ENCODE measurements at places on chromosomes 16 and 17. TPM values are rescaled to one million over a fixed set of nuclear protein-coding genes. Genes with fewer than 3 reads are reported as not detected.

- DNase-seq, result no peak
Measured at GRCh38 chr16:77894162-77894561, 105.8 kb downstream of the VAT1L start.

- DNase-seq, result no peak
Measured at GRCh38 chr17:79535728-79536025, 75.2 kb downstream of the RBFOX3 start.

GRCh38 chr17:18860161-18860972 lies 2.4 kb downstream of the PRPSAP2 start:
- DNase-seq, result no peak

DNA sequence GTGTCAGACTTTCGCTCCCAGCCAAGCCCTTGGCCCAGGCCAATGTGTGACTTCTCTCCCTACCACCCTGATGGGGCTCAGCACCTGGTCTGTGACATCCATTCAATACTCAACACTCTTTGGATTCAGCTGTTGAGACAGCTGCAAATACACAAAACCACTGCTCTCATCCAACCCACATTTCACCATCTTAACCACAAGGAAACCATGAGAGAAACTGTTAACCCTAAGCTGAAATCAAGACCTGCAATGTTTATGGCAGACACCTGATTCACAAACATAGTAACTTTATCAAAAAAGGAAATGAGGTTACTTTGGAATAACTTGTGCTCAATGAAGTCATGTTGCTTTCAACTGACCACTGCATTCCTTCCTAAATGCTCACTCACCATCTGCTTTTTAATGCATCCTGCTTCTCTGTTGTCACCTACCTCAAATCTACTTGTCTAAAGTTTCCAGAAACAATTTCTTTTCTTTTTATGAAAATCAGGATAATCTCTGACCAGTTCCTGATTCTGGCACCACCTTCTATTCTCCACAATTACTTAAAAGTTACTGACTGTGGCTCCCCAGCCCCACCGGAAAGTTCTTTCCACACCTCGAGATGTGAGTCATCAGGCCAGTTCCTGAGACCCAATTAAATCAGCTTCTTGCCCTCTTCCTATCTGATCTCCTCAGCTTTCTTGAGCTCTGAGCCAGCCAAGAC lies 88.2 kb downstream of the NOG start:
- no peak for DNase-seq

DNA sequence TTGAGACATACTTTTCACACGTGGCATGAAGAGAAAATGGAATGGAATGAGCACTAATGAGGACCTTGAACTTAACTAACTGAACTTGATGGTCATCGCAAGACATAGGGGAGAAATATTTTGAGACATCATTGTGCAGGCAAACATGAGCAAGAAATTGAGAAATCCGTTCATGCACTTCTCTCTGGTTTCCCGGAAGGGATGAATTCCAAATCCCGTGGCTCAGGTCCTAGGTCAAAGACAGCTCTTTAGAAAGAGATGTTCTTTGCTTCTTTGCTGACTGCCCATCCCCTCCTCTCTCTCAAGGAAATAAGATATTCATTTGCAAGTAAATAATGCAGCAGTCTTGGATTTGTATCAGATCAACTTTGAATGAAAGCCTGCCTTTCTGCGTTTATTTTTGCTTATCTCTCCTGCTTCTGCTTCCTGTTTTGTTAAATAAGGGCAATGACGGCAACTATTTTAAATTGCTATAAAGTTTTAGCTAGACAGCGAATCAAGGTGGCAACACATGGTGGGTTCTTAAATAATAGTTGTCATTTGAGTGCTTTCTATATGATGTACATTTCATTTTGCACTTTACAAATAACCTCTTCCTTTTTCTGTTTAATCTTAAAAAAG lies 657.8 kb downstream of the MAF start:
- no peak for DNase-seq

DNA sequence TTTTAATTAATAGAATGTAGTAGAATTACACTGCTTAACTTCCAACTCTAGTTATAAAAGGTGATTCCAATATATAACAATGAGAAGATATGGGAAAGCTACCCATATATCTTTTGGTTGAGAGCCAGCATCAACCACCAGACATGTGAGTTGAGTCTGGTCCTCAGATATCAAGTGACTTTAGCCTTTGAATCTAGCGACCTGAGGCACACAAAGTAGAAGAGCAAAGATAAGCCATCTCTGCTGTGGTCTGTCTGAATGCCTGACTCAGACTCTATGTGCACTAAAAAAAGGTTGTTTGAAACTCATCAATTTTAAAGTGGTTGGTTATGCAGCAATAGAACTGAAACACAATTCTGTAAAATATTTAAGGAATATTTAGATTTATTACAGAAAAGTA lies 492.5 kb upstream of the SOX9 start:
- DNase-seq, result no peak

- DNase-seq, result no peak
Measured at GRCh38 chr17:81593105-81593871, 41.1 kb upstream of the FAAP100 start.

DNA sequence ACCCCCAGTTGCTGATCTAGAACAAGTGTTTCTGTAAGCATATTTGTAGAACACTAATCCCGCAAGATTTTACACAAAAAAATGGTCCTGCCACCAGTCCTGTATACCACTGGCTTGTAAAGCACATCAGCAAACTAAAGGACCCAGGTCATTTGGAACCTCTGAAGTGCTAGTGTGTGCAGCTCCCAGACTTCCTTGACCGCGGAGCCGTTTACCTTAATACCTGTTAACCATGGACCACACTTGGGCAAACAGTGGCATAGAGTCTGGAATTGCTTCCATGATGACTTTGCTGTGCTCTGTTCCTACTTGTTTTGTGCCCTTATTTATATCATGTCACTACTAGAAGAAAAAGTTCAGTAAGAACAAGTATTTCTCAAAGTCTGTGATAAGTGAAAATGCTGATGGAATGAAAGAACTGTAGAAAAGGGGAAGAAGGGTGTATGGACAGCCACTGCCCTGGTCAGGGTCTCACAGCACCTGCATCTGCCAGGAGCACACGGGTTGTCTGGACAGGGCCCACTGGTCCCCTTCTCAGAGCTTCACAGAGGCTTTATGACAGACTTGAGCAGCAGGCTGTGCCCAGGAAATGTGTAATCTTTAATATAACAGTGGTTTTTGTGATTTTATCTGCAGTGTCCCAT lies 29.3 kb downstream of the ALDH3A2 start:
- DNase-seq, result no peak

DNA sequence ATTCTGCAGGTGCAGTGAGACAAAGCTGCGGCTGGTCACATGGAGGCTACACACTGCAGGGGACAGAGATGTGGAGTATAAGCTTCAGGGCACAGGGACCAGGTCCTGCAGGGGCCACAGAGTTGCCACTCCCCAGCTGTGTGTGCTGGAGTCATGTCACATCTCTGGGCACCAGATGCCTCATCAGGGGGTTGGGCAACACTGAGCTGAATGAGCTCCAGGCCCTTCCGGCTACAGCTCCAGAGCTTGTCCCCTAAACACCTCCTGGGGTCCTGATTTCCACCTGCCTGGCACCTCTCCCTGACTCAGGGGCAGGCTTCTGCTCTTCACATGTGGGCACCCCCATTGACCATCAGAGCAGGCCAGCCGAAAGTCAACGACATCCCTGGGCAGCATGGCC lies 32.5 kb downstream of the SPHK1 start:
- DNase-seq, result no peak

DNA sequence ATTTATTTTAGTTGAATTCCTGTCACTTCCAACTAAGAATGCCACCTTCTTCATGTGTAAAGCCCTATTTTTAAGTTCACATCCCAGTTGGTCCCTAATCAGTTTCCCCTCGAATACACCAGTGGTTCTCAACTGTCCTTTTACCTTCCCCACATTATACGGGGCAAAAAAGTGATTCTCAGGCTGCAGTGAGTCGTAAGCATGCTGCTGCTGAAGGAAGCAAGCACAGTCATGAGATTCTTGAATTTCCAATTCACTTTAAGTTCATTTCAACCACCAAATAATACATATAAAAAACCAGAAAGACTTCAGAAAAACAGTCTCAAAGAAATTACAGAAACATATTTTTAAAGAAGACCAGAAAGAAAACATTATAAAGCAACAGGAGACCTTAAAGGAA lies 47.9 kb downstream of the UBE2G1 start:
- DNase-seq, result no peak

The TEFM gene
- 5.1 TPM for total RNA-seq

The TBC1D3B gene
- 0.56 TPM for total RNA-seq

DNA sequence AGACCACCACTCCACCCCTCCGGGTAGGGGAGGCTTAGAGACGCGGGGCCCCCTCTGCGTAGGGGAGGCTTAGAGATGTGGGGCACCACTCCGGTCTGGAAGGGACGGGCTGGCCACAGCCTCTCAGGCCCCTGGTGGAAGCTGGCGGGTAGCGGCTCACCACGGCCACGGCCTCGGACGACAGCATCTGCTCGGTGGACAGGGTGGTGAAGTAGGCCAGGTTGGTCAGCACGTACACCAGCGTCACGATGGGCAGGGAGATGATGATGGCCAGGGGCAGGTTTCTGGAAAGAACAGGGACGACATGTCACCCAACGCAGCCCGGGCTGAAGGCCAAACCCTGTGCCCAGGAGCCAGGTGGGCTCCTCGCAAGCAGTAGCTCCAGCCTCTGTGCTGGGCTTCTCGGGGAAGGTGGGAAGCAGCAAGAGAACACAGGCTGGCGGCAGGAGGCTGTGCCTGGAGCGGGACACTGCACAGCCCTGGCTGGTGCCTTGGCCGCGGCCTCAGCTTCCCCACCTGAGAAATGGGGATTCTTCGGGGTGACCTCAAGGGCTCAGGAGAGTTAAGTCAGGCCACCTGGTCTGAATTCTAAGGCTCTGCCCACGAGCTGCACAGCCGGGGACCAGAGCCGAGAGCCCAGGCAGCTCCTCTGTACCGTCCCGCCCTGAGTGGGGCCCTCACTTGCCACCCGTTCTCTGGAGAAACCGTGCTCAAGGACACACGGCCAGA lies 29.6 kb downstream of the SLC7A5 start:
- DNase-seq, result no peak

- no peak for DNase-seq
Measured at GRCh38 chr17:20123209-20123608, 114.0 kb downstream of the SPECC1 start.

- peak; percentile 69 for DNase-seq
Measured at GRCh38 chr17:74444406-74444805, 12.5 kb downstream of the GPRC5C start.

- no peak for DNase-seq
Measured at GRCh38 chr16:48180868-48181480, 25.2 kb upstream of the ABCC12 start.

The CTRB1 gene
- total RNA-seq, result not detected

- no peak for DNase-seq
Measured at GRCh38 chr17:37831492-37831891, 86.6 kb upstream of the HNF1B start.

- DNase-seq, result no peak
Measured at GRCh38 chr17:32519228-32520103, 32.7 kb downstream of the CDK5R1 start.

The GPR179 gene
- total RNA-seq, result under 0.01 TPM

- no peak for DNase-seq
Measured at GRCh38 chr16:19210968-19211367, 42.9 kb downstream of the SYT17 start.

The CD300H gene
- 0.47 TPM for total RNA-seq

The WNT3 gene
- total RNA-seq, result 0.19 TPM

The CNTNAP4 gene
- 0.09 TPM for total RNA-seq

- no peak for DNase-seq
Measured at GRCh38 chr17:31492880-31493655, 101.6 kb downstream of the RAB11FIP4 start.

DNA sequence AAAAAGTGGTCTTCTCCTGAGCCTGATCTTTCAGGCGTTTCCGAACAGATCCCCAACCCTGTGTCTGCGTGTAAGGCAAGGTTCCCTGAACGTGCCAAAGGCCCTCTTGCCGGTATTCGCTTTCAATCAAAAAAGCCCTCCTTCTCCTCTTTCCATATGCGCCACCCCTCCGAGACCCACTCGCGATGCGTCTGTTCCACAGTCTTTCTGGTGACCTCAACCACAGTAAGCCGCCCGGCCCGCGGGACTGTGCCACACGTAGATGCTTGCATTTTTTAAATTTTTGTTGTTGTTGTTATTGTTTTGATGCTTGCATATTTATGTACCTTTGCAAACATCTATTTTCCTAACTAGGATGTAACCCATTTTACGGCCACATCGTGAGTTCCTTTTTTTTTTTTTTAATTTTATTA lies 607 bp upstream of the PRPSAP1 start:
- no peak for DNase-seq

The XYLT2 gene
- total RNA-seq, result 10.7 TPM

DNA sequence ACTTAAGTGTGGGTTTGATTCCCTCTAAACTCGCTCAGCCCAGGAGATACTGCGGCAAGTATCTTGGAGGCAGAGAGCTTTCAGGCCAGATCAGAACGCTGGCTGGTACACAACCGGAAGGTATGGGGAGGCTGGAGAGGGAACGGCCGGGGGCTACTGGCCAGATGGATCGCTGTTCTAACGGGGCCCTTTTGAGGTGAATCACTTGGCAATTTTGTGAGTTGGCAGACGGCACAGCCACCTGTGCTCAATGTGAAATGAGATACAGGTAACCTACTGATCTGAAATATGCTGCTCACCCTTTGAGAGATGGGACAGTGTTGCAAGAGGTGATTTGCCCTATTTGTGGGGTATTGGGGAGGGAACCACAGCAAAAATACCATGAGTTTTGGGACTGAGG lies 622.9 kb upstream of the RBFOX1 start:
- DNase-seq, result no peak

The FSCN2 gene
- 0.42 TPM for total RNA-seq

DNA sequence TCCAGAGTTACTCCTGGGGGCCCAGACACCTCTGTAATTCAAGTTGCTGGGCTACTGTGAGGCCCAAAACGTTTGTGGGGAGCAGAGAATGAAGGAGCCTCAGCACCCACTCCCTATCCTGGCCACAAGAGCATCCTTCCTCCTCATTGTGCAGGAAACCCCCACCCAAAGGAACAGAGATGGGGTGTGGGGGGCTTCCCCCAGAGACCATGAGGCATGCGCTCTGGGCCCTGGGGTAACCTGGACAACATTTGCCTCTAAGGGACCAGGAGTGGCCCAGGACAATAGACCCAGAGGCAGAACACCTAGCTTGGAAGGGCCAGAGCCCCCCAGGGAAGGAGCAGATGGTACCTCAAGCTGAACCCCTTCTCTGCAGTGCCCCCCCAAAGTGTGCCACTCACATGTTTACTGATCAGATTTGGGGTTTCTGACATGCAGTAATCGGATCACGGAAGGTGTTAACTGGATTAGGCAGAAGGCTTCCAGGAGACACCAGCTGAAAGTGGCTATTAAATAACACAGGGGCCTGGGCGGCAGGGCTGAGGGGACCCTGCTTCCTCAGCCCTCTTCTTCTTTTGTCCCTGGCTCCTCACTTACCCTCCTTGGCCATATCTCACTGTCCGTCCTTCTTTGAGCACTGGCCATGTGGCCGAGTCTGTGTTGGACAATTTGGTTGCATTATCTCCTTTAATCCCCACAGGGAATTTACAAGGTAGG lies 50.8 kb downstream of the SDK2 start:
- no peak for DNase-seq

The TPSD1 gene
- 0.28 TPM for total RNA-seq

DNA sequence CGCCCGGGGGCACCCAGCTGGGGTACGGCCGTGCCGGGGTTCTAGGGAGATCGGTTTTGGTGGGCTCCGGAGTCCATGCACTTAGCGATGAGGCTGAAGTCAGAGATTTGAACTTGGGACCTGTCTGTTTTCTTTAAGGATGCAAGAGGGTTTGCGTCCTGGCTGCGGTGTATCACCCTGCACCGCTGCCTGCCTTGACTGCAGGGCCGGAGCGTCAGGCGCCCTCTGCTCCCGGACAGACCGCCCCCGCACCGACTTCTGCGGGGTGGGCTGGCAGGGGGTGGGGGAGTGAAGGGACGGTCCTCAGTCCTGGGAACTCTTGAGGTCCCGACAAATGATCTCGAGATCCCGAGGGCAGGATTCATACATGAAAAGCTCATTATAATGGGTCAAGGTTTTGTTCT lies 701 bp downstream of the PDP2 start:
- no peak for DNase-seq

Data from liver (tissue), 10 donors.